ENCODE measurements at places on chromosomes 7 and 10.
A peak's percentile ranks its signal among the peaks of the same experiment; 100 is the strongest.

GRCh38 chr10:131213741-131214505 lies 97.6 kb downstream of the TCERG1L start:
- no peak for DNase-seq

- DNase-seq, result no peak
Observed at GRCh38 chr10:44581996-44582395, 197.1 kb upstream of the CXCL12 start.

- DNase-seq, result no peak
Observed at GRCh38 chr7:48312151-48312550, 140.9 kb downstream of the ABCA13 start.

DNA sequence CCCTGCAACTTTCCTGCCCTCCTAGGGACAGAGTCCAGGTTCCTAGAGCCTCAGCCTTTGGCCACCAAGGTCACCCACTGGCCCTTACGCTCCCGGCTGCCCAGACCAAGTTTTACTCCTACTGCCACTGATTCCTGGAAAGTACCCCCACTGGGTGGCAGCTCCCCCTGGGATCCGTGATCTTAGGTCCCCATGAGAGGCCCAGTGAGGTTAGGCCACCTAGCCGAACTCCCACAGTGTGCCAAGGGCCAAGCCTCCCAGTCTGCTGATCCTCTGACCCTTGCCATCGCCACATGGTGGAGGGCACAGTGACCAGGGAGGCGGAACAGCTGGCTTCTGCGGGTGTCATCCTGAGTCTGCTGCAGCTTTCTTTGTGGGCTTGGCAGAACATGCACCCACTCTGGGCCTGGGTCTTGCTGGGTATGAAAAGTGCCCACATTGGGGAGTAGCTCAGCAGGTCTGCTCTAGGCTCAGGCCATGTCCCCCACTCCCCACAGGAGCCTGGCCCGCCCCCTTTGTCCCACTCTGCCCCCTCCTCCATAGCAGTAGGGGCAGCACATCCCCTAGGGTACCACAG lies 40.5 kb upstream of the PPIF start:
- no peak for DNase-seq

DNA sequence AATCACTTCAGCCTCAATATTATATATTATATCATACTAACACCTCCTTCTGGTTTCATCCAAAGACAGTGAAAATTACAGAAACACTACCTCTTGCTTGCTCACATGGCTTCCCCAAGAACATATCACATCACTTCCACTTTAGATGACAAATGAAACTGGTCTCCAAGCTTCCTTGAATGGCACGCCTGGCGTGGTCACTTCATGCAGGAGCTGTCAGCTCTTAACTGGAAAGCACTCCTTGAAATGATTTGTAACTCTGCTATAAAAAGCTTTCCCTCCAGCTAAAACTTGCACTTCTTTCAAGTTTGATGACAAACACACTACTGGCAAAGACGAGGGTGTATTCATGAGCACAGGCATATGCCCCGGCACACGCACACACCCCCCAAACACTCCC lies 84.1 kb upstream of the INHBA start:
- no peak for DNase-seq

- DNase-seq, result no peak
Observed at GRCh38 chr7:151383638-151384351, 26.0 kb downstream of the WDR86 start.

DNA sequence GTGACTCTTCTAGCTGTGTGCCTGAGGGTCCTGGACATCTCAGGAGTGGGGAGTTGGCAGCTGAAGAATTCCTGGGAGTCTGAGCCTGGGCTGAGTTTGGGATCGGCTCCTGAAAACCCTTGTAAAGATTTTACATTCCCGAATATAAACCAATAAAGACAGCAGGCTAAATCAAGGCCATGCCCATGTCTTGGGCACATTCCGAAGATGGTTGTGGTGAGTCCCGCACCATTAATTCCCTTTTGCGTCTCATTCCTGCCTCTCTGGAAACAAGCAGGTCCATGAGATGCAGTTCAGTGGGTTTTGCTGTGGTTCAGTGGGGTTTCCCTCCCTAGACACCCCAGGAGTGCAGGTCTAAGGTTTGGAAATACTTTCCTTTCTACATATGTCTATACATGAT lies 90.9 kb downstream of the COL26A1 start:
- DNase-seq, result no peak

- DNase-seq, result no peak
Observed at GRCh38 chr7:99828811-99829210, 998 bp downstream of the CYP3A43 start.

- DNase-seq, result peak; percentile 58
Observed at GRCh38 chr10:73910764-73911552, at the start of gene PLAU. Gene PLAU (plus strand): TSS chr10:73911132. CDS start chr10:73911556, 424 bp downstream.

- no peak for DNase-seq
Observed at GRCh38 chr7:129801882-129802281, 150.9 kb downstream of the UBE2H start.

GRCh38 chr7:140661124-140661523 lies 11.6 kb upstream of the ADCK2 start:
- DNase-seq, result no peak

DNA sequence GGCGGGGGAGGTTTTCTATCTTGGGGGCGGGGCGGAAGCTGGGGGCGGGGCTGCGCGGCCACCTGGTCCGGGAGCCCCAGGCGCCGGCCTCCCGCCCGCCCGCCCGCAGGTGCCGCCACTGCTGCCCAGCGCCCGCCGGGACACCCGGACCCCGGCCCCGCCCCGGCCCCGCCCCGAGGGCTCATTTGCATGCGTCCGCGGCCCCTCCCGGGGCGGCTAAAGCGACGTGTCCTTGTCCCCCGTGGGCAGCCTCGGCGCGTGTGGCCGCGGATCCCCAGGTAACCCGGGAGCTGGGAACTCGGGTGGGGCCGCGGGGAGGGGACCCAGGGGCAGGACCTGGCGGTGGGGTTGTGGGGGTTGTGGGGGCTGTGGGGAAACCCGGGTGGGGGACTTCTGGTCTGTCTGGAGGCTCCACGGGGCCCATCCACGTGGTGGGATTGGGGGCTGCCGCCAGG lies at the start of gene BHLHA15:
TSS of gene BHLHA15 (plus strand) at position 219 of the 455 bp plus-strand sequence. CDS start 871 bp downstream, outside the sequence.
- no peak for DNase-seq

DNA sequence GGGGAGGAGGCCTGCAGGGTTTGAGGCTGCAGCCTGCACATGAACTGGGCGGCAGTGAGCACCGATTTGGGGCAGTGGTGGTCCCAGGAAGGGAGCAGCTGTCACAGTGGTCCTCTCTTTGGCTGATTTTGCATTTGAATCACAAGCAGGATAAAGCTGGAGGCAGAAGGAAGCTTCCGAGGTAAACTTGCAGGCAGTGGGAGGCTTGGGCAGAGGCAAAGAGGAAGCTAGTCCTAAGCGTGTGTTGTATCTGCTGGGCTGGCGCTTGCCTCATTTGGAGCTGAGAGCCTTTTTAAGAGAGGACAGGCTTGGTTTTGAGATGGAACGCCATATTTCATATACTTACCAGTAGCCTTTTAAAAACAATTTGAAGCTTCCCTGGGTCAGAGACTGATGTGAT lies 177.2 kb upstream of the PODXL start:
- DNase-seq, result no peak

DNA sequence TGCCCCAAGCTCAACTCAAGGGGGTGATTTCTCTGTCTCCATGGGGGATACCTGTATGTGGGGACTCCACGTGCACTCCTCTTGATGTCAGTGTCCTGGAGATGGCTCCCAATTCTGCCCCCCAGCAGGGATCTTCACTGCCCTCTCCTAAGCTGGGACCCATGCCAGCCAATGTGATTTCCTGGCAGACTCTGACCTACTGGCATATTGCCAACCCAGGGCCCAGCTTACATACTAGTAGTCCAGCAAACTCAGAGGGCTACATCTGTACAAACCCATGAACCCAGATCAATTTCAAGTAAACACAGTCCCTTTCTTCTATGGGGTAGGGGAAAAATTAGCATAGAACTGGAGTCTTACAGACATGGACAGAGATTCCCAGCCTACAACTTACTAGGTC lies 26.2 kb upstream of the BMPR1A start:
- DNase-seq, result peak; percentile 31

GRCh38 chr7:74253331-74253730 lies 868 bp downstream of the RFC2 start:
- DNase-seq, result no peak

GRCh38 chr7:126780993-126781392 lies 471.7 kb downstream of the GRM8 start:
- no peak for DNase-seq

DNA sequence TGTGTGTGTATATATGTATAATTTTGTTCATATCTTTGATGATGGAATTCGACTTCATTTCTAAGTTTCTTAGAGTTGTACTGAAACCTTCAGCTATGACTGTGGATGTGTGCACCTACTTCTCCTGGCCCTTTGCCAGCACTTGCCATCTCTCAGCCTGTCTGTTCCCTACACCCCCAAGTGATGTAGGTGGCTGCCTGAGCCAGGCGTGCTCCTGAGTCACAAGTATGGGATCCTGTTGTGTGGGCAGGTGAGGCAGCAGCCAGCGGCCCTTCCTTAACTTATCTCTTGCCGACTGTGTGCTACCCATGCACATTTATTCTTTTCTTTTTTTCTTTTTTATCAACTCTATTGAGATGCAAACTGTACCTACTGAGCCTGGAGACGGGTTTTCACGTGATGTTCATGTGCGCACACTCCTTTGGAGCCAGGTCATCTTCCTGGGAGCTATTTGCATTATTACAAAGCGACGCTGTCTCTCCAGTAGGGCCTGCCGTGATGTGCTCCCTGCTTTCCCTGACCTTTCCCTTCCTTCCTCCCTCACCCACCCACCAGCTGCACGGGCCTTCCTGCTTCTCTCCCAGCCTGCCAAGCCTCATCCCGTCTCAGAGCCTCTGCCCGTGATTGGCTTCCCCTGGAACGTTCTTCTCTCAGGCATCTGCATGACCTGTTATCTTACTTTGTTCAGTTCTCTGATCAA lies 31.3 kb upstream of the GALNT11 start:
- DNase-seq, result no peak

DNA sequence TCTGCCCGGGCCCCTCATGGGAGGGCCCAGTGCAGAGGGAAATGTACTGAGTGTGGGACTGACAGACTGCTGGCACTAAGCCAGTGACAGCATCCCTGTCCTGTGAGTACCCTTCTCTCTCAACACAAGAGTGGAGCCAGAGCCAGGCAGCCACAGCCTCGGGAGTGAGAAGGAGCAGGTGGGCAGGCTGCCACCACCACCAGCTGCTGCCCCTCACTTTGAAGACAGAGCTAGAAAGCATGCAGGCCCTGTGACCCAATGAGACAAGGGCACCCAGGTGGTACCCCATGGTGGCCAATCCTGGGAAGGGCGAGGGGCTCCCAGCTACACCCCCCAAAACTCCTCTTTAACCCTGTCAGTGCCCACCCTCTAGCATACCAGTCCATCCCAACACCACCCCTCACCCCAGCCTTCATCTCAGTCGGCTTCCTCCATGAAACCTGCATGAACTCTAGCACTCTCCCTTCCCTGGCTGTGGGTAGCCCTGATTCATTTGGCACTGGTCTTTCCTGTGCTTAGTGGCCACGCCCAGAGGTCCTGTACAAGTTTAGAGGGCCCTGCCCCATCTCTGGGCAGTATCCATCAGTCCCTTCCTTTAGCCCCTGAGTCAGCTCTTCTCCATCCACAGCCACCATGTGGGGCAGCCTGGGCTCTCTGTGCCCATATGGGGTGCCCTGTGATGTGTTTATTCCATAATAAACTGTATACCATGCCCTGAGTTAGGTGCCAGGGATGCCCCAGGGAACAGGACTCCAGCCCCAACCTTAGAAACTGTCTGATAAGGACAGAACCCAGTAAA lies 207.0 kb upstream of the ZMIZ1 start:
- no peak for DNase-seq

DNA sequence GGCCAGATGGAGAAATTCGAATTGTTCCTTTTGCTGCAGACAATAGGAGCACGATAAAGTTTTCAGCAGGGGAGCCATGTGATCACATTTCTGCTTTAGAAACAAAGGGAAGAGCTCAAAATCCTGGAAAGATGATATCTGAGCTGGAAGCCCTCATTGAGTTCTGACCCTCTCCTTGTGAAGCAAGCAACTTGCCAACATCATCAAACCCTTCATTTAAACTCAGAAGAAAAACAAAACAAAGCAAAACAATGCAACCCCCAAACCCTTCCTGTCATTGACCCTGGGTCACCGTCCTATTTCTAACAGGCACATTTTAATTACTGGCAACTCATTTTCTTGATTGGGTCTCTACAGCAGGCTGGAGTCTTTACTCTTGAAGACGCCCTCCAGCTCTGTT lies 198.3 kb upstream of the ZNF32 start:
- no peak for DNase-seq

DNA sequence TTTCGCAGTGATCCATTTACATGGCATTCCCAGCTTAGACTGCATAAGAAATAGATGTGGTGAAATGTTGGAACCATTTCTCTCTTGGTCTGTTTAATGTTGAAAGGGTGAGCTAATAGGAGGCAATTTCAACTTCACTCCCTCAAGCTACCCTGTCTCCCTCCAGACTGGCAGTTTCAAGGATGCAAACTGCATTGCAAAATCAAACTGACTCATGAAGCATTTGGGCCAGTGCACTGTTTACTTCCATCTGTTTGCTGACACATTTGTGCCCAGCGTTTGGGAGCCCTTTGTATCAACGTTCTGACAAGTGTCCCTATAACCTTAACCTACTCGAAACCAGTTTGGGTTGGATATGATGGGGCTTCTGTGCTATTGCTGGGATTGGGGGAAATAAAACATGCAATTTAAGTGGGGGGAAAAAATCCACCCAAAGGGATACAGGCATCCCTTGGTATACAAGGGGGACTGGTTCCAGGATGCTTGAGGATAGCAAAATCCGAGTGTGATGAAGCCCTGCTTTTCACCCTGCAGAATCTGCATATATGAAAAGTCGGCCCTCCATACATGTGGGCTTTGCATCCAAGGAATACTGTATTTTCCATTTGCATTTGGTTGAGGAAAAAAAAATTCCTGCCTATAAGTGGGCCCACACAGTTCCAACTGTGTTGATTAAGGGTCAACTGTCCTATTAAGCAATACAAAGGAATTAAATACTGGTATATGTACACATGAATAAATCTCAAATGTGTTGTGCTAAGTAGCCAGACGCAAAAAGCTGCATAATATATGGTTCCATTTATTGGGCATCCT lies 15.6 kb downstream of the RHEB start:
- DNase-seq, result peak; percentile 69

DNA sequence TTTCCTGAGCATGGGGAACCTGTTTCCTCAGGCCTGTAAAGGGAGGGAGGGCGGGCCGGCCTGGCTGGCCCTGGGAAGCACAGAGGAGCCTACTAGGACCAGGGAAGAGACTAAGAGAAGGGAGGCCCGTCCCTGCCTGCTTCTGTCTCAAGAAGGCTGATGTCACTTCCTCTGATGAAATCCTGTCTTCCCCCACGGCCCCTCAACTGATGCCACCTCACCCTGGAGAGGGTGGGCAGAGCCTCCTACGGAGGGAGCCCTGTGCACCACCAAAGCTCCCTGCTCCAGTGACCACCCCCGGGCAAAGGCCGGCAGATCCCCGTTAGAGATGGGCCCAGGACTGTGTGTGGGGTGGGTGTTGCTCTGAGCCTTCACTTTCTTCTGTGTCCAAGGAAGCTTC lies 1.0 kb upstream of the PILRA start:
- no peak for DNase-seq

DNA sequence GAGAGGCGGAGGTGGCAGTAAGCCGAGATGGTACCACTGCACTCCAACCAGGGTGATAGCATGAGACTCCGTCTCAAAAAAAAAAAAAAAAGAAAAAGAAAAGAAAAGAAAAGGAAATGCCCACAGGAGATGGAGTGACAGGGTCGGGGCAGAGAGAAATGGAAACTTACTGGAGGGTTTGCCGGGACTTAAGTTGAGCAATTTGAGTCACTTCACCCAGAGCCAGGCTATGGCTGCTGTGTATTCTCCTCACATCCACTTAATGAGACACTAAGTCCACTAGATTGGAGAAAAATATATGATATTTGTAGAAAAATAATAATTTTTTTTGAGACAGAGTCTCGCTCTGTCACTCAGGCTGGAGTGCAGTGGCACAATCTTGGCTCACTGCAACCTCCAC lies 4.6 kb upstream of the PFKFB3 start:
- no peak for DNase-seq

Measured in astrocyte of the spinal cord (primary cell).